ENCODE measurements at places on chromosomes 11 and 22.
A peak's percentile ranks its signal among the peaks of the same experiment; 100 is the strongest.

DNA sequence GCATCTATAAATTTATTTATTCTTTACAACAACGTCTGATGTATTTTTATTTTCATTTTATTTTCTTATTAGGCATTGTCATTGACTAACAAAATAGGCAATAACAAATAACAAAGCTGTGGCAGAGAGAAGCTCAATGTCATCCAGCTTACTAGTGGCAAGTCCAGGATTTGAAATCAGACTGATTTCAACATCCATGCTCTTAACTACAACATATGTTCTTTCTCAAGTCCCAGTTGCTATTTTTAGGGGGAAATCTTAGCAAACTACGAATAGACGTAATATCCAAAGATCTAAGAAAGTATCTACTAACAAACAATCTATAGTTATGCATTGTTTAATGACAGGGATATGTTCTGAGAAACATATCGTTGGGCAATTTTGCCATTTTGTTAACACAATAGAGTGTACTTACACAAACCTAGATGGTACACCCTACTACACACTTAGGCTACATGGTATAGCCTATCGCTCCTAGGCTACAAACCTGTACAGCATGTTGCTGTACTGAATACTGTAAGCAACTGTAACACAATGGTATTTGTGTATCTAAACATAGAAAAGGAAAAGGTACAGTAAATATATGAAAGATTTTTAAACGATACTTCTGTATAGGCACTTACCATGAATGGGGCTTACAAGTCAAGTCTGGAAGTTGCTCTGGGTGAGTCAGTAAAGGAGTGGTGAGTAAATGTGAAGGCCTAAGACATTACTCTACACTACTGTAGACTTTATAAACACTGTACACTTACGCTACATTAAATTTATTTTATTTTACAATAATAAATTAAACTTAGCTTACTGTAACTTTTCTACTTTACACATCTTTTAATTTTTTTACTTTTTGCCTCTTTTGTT, 151.3 kb downstream of the DLG2 start:
- no peak for DNase-seq

GRCh38 chr22:49996119-49996517, 16.4 kb downstream of the IL17REL start:
- DNase-seq: no peak

DNA sequence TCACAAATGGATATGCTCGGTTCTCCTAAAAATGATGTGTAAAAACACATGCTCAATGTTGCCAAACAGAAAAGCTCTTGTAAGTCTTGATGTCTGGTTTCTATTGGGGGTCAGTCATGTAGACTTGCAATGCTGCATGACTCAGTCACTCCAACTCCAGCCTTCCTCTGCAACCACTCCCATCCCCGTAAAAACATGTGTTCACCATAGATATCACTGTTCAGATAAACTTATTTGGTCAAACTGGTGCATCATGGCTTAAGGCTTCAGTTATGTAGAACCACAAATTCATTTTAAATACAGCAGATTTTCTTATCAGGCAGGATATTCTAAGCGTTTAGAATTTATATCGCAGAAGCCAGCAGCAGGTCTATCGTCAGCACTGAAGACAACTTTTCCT, 298.4 kb upstream of the LUZP2 start:
- no peak for DNase-seq

DNA sequence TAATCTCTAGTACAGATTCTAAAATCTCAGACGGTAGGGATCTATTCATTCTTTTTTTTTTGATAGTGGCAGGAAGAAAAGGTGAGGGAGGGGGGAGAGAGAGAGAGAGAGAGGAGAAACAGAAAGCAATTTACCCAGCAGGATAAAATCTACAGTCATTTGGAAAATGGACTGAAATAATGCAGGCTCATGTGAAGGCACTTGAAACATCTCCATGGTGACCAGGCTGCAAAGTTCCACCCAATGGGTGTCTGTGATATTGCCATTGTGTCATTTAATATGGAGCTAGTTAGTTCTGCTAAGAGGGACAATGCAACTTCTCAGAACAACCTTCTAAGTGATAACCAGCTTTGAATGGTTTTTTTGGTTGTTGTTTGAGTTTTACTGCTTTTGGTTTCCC, 165.2 kb upstream of the RAG2 start:
- peak; percentile 10 for DNase-seq

DNA sequence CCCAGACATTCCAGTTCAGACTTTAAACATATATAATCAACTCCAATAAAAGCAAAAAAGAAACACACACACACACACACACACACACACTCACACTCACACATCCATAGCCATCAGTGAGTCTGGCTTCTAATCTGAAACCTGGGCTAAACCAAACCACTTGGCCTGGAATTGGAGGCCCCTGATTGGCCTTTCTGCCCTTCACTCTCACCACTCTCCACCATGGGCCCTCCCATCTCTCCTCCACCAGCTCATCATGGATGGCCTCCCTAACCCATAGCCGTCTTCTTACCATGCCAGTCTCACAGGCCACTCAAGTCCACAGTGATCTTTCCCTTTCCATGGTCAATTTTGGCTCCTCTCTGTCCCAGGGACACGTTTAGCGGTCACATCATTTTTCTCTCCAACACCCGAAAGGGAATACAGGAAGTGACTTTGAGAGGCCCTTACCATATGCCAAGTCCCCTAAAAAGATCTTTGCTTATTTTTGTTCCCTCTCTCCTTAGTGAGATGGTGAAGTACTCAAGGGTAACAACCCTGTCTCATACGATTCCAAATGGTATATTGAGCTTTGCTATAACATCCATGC, 66.6 kb downstream of the ENDOD1 start:
- DNase-seq: no peak

- no peak for DNase-seq
These were observed 88.0 kb downstream of the DLG2 start for GRCh38 chr11:85539029-85539689.

DNA sequence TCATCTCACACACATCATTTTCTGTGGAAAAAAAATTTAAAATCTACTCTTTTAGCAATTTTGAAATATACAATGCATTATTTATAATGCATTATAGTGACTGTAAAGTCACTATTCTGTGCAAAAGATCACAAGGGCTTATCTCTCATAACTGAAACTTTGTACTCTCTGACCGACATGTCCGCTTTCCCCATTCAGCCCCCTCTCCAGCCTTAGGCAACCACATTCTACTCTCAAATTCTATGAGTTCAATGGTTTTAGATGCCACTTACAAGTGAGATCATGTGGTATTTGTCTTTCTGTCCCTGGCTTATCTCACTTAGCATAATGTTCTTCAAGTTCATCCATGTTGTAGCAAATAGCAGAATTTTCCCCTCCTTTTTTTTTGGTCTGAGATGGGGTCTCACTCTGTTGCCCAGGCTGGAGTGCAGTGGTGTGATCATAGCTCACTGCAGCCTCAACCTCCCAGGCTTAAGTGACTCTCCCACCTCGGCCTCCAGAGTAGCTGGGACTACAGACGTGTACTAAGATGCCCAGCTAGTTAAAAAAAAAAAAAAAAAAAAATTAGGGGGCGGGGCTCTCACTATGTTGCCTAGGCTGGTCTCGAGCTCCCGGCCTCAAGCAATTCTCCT, 44.5 kb downstream of the SYN3 start:
- no peak for DNase-seq
